RWPE2 (cell line): ENCODE measurements at places on chromosomes 13 and 19.

- peak; percentile 91 for DNase-seq
Measured at GRCh38 chr19:48415395-48415794, 21.9 kb downstream of the GRIN2D start.

GRCh38 chr19:1057176-1057855 lies 9.7 kb upstream of the ARHGAP45 start:
- no peak for DNase-seq

DNA sequence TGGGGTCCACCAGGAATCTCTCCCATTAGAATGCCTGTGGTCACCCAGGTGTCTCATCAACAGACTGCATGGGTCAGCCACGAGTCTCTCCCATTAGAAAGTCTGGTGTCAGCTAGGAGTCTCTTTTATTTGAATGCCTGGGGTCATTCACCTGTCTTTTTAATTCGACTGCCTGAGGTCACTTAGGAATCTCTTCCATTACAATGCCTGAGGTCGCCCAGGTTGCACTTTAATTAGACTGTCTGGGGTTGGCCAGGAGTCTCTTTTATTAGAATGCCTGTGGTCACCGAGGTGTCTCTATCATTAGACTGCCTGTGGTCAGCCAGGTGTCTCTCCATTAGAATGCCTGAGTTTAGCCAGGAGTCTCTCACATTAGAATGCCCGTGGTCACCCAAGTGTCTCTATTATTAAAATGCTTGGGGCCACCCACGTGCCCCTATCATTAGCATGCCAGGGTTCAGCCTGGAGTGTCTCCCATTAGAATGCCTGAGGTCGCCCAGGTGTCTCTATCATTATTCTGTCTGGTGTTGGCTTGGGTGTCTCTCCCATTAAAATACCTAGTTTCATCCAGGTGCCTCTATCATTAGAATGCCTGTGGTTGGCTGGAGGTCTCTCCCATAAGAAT lies 1474.3 kb downstream of the UQCRFS1 start:
- no peak for DNase-seq

- DNase-seq, result peak; percentile 31
Measured at GRCh38 chr13:113922412-113923118, 51.3 kb downstream of the C13orf46 start.

DNA sequence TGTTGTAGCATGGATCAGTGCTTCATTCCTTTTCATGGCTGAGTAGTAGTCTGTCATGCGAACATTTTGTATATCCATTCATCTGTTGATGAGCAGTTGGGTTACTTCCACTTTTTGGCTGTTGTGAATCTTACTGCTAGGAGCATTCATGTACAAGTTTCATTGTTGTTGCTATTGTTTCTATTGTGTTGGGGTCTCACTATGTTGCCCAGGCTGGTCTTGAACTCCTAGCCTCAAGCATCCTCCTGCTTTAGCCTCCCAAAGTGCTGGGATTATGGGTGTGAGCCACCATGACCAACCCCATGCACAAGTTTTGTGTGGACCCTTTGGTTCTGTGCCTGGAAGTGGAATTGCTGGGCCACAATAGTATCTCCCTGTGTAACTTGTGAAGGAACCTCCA lies 15.8 kb downstream of the SLC25A42 start:
- DNase-seq, result no peak

- DNase-seq, result no peak
Measured at GRCh38 chr19:33039108-33039599, 25.5 kb downstream of the RHPN2 start.

DNA sequence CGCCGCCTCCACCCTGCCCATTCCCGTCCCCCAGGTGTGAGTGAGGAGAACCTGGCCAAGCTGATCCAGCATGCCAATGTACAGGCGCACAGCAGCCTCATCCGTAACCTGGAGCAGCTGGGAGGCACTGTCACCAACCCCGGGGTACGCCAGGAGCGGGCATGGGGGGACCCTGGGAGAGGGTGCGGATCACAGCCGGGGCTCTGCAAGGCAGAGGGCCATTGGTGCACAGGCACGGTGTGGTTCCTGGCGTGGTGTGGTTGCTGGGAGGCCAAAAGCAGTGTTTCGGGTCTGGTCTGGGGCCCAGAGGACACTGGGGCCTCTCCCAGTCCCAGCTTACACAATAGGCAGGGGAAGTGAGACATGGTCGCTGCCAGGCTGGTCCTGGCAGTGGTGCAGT lies 8.3 kb downstream of the STXBP2 start:
- no peak for DNase-seq

DNA sequence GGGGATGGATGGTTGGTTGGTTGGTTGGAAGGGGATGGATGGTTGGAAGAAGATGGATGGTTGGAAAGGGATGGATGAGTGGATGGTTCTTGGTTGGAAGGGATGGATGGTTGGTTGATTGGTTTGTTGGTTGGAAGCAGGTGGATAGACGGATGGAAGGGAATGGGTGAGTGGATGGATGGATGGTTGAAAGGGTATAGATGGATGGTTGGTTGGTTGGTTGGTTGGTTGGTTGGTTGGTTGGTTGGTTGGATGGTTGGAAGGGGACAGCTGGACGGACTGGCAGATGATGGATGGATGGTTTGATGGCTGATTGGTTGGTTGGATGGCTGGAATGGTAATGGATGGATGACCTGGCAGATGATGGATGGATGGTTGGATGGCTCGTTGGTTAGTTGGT lies 11.8 kb upstream of the HSH2D start:
- no peak for DNase-seq

DNA sequence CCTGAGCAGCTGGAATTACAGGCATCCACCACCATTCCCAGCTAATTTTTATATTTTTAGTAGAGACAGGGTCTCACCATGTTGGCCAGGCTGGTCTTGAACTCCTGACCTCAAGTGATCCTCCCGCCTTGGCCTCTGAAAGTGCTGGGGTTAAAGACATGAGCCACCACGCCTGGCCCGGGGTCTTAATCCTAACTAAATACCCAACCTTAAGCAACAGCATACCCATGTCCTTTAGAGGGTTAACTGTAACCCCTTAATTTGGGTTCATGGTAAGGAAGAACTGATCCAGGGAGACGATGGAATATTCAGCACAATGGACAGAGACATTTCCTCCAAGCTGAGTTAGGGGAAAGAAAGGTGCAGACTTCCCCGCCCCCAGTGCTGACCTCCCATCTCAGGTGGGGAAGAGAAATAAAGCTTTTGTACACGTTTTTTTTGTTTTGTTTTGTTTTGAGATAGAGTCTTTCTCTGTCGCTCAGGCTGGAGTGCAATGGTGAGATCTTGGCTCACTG lies 8.7 kb upstream of the GALP start:
- DNase-seq, result no peak

- DNase-seq, result no peak
Measured at GRCh38 chr13:34352958-34353357, 535.0 kb downstream of the RFC3 start.

DNA sequence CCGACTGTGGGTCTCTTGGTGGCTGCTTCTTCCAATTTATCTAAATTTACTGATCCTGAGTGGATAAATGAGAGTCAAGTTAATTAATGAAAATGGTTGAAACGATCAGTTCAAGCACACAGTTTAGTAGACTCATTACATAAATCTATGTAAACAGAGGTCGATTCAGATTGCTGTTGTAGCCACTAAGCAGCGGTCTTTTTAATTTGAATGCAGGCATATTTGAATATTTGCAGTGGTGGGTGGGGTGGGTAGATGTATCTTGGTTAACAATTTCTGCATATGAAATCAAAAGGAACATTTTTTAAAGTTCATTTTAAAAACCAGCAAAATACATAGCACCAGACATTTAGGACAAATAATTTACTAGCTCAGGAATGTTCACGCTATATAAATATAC lies 325.9 kb downstream of the KLF12 start:
- no peak for DNase-seq

- peak; percentile 91 for DNase-seq
Measured at GRCh38 chr19:40716031-40716481, 630 bp downstream of the COQ8B start.

GRCh38 chr13:94112227-94112626 lies 367.3 kb downstream of the DCT start:
- DNase-seq, result no peak

- DNase-seq, result peak; percentile 49
Measured at GRCh38 chr19:38730731-38731589, 13.3 kb downstream of the CAPN12 start.

DNA sequence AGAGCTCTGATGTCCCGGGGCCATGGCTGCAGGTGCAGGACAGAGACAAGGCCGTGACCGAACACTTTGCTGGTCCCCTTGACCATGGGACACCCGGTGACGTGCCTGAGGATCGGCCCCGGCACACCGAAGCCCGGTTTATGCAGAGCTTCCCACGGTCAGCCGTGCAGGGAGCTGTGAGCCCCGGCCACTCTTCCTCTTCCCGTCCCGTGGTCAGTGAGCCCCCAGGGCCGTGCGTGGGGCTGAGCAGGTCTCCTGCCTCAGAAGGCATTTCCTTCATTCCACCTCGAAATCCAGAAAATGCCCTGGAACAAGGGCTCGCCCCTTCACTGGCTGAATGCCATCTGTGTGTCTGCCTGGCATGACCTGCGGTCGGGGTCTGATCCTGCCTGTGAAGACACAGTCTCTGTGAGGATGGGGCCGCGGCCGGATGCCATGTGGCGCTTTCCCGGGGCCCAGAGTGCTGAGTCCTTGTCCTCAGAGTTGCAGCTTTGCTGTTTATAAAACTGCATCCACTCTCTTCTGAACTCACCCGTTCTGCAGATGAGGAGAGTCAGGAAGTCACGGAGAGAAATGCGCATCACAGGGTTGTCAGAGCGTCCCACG lies 16.9 kb downstream of the MCF2L start:
- DNase-seq, result no peak

DNA sequence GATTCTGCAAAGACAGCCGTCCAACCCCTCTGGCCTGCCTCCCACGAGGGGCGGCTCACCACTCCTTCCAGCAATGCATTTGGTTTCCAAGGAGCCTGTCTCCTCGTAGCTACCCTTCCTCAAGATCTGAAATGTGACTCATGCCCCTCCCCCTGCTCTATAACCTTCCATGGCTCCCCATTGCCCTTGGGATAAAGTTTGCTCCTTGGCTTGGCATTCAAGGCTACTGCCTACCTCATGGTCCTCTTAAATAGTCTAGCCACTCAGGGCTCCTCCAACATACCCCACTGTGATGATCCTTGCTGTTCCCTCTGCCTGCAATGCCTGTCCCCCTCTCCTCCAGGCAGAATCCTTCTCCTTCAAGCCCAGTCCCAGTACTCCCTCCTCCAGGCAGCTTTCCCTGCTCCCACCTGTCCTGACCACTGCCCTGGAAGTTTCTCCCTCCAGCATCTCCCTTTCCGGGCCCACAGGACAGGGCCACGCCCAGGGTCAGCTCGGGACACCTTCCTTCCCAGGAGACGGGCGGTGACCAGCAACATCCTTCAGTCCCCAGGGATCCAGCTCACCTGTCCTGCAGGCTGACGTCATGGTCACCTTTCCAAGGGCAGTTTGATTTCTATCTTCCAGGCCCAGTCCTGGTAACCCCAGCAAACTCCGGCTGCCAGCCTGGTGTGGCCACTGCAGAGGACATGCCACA lies 19.2 kb upstream of the SEMA6B start:
- DNase-seq, result no peak

GRCh38 chr13:34340534-34340933 lies 522.6 kb downstream of the RFC3 start:
- DNase-seq, result no peak

DNA sequence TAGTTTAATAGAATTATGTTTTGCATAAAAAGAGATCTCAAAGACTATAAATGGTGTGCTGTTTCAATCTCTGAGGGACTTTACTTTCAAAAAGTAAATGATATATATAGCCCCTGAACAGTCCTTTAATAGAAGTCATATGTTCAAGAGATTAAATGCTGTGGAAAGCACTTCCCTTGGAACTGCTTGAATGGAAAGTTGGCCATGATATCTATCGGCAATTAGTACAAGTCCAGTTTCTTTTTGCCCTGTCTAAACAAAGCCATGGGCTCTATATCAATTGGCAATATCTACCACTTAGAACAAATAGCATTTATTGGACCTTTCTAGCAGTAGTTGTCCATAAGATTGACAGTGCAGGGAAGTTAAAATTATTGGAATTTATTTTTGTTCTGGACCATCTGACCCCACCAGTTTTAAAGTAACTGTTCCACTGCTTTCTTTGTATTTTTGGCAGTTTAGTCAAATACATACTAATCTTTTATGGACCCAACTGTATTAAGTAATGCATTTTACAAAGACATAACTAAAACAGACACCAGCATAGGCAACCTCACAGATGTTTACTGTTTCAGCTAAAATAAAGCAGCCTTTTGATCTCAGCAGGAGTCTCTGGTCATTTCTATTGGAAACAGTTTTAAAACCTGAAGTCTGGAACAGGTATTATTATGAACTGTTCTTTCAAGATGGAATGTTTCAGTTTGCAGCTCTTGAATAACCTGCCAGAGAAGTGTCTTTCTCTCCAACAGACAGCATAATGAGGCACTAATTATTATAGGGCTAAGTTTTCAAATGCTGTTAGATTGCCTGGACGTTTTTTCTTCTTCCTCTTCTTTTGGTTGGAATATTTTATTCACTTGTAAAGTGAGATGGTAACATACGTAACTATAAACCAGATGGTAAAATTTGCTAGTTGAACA lies 282.6 kb downstream of the DCLK1 start:
- no peak for DNase-seq
